CD4-positive, alpha-beta T cell treated with Interleukin-4 for 1 hour (primary cell): ENCODE measurements at places on chromosomes 5 and 9.
A peak's percentile ranks its signal among the peaks of the same experiment; 100 is the strongest.

DNA sequence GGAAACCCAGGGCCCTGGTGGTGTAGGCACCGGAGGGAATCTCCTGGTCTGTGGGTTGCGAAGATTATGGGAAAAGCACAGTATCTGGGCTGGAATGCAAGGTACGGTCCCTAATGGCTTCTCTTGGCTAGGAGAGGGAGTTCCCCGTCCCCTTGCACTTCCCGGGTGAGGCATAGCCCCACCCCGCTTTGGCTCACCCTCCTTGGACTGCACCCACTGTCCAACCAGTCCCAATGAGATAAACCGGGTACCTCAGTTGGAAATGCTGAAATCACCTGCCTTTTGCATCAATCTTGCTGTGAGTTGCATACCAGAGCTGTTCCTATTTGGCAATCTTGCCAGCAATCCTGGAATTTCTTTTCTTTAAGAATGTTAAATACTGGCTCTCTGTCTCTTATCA, 1429.1 kb downstream of the MAT2B start:
- no peak for DNase-seq

DNA sequence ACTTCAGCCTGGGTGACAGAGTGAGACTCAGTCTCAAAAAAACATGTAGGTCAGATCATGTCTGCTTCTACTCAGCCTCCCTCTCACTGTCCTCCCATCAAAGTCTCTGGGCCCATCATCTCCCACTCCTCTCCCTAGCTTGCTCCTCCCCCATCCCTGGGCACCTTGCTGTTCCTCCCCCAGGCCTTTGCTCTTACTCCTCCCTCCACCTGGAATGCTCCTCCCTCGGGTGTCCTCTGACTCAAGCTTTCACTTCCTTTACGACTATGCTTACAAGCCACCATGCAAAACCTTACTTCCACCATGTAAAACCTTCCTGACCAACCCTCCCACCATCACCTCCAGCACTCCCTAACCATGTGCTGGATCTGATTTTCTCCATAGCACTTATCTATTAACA, 51.5 kb downstream of the MTMR12 start:
- DNase-seq = no peak

GRCh38 chr5:94746731-94747124, 128.3 kb downstream of the SLF1 start:
- no peak for DNase-seq

DNA sequence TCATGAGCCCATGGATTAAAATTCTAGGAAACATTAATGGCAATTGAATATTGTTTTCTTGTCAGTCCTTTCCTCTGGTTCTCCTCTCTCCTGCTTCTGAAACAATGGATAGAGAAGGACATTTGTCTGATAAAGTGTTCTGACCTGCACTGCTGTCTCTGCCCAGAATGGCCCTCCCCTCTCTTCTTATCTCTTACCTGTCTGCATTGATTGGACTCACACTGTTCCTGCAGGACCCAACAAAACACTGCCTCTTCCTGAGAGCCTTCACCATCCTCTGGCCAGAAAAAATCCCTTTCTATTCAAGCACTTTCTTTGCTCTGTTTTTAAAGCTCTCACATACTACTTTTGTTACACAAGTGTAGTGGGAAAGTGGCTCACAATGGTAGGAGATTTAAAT, 143.8 kb upstream of the DHFR start:
- no peak for DNase-seq

DNA sequence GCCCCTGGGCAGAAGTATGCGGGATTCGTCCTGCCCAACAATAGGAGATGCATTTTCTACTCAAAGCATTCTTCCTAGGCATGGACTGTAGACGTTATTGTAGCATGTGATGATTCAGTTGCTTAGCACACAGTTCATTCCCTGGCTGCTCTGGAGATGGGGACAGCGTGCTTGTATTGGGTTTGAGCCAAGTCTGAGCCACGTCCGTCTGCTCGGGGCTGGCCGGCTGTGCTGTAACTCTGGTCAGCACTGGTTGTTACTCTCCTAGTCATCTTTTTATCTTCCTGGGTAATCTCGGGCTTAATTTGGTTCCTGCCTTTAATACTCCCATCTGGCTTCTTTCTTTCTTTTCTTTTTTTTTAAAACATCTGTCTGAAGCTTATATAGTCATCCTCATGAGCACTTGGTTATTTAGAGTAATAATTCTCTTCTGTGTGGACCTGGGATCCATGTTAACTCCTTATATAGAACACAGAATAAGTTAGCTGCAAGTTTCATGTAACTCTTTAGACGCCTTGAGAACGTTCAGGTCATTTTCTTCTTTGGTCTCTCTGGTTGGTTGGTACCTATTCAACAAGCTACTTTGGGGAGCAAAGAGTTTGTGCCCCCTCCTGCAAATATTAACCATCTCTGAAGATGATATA, 118.8 kb upstream of the RPS23 start:
- no peak for DNase-seq

- peak; percentile 45 for DNase-seq
These were observed 5.1 kb downstream of the SPAAR start for GRCh38 chr9:35914301-35914807.

DNA sequence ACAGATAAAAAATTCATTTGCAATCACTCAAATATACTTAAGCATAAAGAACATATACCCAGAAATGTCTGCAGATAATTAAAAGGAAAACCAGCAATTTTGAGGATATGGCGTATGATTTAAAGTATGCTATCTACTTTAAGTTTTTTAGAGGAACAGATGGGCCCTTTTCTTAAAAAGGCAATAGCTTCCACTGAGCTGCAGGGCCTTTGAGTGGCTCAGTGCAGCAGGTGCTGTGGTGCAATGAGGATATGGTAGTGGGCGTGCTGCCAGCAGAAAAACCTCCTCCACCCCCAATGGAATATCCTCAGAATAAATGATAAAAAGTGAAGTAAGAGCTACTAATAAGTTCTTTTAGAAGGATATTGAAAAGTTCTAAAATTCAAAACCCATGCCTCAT, 814.5 kb downstream of the MTRR start:
- no peak for DNase-seq

GRCh38 chr5:156137071-156137869, 189.7 kb upstream of the SGCD start:
- DNase-seq = no peak

DNA sequence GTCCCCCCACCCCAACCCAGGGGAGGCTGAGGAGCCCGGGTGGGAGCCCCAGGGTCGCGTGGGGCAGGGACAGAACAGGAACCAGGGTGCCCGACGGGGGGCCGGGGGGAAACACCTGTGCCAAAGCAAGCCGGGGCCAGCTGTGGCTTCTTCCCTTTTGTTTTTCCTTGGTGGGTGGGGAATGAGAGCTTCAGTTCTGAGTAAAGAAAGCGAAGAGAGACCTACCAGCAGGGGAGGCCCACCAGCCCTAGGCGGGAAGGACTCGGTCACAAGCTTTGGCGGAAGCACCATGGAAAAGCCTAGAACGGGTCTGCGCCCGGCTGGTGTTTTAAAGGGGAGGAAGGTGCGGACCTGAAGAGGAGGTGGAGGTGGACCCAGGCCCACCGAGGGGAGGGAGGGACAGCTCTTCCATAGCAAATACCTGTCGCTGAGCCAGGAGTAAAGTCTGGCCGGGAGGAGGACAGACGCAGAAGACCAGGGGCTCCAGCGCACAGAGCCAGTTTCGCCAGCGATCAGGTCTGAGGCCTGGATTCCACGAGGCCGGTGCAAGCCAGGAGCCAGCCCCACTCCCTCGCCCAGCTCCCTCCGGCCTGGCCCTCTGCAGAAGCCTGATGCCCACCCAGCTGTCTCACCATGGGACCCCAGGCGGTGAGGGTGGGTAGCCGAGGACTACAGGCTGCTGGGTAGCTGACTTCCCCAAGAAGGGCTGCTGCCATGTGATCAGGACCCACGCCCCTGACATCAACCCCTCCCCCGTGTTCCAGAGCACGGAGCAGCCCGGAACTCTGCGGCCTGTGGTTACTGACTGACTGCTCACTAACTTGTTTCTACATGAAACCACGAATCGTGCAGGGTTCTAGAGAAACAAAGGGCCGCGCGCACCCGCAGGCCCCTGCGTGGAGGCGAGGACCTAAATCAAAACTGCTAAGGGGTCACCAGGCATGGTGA, 849 bp upstream of the MGAT1 start:
- DNase-seq = peak; percentile 92

- no peak for DNase-seq
These were observed 167.8 kb downstream of the PAM start for GRCh38 chr5:102922799-102923477.

DNA sequence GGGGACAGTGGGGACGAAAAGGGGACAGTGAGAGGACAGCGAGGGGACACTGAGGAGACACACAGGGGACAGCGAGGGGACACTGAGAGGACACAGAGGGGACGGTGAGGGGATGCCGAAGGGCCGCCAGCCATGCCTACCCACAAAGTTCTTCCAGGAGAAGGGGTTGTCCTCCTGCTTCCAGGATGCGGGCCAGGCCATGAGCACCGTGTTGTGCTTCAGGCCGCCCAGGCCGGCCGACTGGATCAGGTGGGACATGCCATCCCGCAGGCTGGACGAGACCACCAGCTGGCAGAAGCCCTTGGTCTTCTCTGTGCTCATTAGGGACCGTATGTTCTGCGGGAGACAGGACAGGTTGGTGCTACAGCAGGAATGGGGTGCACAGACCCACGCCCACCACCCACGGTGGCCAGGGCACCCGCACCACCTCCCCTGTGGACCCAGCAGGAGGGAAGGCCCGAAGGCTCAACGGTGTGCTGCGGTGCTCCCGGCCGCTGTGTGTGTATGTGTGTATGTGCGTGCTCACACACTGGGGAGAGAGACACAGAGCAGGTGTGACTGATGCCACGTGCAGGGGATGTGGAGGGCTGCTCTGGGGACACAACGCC, 46.6 kb downstream of the SLC12A7 start:
- no peak for DNase-seq

DNA sequence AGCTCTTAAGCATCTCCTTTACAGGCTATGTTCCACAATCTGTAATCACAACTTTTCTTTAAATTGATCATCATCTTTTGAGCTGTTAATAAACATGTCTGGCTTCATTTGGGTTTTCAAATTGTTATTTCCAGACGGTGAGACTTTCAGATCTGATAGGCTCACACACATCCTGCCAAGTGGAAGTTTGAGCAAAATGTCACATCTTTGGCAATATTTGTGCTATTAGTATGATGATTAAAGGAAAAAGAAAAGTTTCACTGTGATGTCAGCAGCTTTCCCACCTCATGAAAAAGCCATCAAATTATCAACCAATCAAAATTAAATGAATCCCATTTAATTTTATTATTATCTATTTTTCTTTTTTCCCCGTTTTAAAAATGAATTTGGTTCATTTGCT, 29.8 kb downstream of the SLC1A1 start:
- DNase-seq = no peak

DNA sequence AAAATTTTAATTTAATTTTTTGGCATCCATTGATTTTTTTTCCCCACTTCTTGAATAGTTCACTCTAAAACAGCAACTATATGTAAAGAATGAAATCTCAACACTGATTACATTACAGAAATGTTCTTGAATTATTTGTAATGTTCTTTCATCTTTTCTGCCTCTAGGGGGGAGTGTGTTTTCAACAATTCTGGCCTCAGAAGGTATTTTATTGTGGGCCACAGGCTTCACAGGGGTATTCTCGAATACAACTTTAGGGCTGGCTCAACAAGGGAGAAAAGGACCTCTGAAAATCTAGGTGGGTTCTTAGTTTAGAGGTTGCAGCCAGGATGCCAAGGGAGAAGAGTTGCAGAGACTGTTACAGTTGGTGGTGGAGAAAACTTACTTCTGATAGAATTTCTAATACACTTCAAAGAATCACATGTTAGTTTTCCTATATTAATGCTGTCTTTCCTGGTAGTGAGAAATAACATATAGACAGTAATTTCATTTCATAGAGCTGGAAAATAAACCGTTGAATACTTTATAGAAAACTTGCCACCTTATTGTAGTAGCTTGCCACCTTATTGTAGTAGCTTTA, 3.6 kb upstream of the NPR3 start:
- DNase-seq = no peak

GRCh38 chr9:68727636-68728035, 22.6 kb downstream of the PIP5K1B start:
- DNase-seq = no peak

- no peak for DNase-seq
These were observed 72.4 kb upstream of the SNX2 start for GRCh38 chr5:122702524-122702875.

- DNase-seq = no peak
These were observed 48.2 kb downstream of the NDST1 start for GRCh38 chr5:150556106-150556505.

- no peak for DNase-seq
These were observed 51.2 kb downstream of the MAPKAP1 start for GRCh38 chr9:125655691-125656410.

DNA sequence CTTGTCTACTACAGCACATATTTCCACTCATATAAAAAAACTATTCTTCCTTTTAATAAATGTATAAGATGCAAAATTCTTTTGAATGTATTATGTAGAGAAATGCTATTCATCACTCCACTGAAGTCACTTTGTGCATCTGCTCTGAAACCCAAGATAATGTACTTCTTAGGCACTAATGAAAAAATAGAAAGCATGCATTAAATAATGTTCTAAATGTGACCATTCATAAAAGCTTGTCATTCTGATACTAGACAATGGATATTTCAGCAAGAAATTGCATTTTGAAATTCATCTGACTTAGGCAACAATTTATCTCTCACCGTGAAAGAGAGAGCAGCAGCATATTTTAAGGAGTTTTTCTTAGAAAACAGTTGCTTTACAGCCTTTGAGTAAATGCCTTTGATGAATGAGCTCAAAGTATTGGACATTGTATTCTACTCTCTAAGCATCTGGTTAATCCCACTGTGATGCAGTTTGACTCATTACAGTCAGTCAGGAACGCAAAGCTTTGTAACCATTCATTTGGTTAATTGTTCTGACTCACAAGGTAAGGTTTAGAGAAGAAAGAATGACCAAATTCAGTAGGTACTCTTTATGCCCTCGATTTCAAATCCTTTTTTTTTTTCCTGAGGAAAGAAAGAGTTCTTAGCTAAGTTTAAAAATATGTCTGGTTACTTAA, 2233.8 kb upstream of the C9orf72 start:
- no peak for DNase-seq

GRCh38 chr9:16032799-16033198, 480.0 kb downstream of the CCDC171 start:
- no peak for DNase-seq

GRCh38 chr5:94811331-94811730, 192.9 kb downstream of the SLF1 start:
- no peak for DNase-seq

GRCh38 chr9:90054810-90055209, 450.0 kb downstream of the GADD45G start:
- no peak for DNase-seq

GRCh38 chr9:126240835-126241234, 85.8 kb upstream of the MVB12B start:
- no peak for DNase-seq
